ENCODE measurements at places on chromosomes 11 and 22.

GRCh38 chr22:38353142-38353629 lies 36.0 kb upstream of the CSNK1E start:
- DNase-seq, result no peak

DNA sequence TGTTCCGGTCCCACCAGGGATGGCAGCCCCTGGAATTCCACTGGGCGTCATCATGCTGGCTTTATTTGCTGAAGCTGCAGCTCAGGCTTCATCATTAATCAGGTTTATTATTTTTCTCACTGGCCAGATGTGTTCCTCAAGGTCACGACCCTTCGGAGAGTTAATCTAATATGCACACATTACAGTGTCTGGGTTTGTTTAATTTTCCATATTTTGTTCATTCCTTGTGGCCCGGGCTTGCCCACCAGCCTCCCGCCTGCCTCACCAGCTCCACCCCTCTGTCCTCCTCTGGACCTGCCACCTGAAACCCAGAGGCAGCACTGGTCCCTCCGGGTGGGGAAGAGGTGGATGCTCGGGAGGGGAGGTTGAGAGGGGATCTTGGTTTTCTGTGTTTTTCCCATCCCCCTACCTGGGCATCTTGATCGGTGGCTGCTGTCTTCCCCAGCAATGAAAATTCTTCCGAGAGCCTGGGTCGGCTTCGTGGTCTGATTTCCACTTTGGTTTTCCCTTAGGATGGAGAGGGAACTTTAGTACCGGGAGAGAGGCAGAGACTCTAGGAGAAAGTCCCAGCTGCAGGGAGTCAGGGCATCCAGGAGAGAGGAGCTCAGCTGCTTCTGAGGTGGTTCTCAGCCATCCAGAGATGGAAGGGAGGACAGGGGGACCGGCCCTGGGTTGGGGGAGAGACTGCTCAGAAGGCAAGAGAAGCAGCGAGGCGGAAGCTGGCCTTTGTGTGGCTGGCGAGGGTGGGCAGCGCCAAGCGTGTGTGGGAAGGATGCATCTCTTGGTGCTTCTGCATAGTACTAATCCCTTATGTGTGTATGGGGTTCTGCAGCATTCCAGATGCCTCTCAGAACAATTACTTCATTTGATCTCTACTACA lies 2.1 kb downstream of the GRIK4 start:
- no peak for DNase-seq

DNA sequence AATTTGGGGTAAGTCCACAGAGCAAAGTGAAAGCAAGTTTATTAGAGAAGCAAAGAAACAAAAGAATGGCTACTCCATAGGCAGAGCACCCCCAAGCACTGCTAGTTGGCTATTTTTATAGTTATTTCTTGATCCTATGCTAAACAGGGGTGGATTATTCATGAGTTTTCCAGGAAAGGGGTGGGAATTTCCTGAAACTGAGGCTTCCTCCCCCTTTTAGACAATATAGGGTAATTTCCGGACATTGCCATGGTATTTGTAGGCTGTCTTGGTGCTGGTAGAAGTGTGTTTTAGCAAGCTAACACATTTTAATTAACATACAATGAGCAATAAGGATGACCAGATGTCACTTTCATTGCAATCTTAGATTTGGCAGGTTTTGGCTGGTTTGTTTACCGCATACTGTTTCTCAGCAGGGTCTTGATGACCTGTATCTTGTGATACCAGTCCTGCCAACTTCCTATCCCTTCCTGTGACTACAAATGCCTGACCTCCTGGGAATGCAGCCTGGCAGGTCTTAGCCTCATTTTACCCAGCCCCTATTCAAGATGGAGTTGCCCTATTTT lies 937 bp upstream of the C1QTNF6 start:
- DNase-seq, result no peak

GRCh38 chr11:44926036-44926435 lies 24.6 kb downstream of the TP53I11 start:
- DNase-seq, result no peak

DNA sequence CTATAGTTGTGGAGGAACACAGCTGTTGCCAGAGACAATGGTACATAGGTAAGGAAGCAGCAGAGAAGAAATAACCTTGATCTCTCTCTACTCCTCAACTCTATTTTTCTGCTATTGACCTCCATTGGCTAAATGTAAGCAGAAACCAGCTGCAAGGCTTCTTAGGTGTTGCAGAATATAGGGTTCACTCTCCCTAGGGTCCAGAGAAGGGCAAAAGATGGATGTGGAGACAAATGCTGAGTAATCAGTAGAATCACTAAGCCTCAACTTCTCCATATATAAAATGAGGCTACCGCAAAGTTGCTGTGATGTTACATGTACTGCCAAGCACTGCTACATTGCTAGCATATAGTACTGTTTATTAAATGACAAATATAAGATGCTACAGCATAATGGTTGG lies 120.6 kb downstream of the PDE3B start:
- no peak for DNase-seq
